Activated naive CD4-positive, alpha-beta T cell treated with anti-CD3 and anti-CD28 coated beads, Interleukin-2, amount 50 U/mL, for 16 hours (primary cell): ENCODE measurements at places on chromosomes 6 and 20.

DNA sequence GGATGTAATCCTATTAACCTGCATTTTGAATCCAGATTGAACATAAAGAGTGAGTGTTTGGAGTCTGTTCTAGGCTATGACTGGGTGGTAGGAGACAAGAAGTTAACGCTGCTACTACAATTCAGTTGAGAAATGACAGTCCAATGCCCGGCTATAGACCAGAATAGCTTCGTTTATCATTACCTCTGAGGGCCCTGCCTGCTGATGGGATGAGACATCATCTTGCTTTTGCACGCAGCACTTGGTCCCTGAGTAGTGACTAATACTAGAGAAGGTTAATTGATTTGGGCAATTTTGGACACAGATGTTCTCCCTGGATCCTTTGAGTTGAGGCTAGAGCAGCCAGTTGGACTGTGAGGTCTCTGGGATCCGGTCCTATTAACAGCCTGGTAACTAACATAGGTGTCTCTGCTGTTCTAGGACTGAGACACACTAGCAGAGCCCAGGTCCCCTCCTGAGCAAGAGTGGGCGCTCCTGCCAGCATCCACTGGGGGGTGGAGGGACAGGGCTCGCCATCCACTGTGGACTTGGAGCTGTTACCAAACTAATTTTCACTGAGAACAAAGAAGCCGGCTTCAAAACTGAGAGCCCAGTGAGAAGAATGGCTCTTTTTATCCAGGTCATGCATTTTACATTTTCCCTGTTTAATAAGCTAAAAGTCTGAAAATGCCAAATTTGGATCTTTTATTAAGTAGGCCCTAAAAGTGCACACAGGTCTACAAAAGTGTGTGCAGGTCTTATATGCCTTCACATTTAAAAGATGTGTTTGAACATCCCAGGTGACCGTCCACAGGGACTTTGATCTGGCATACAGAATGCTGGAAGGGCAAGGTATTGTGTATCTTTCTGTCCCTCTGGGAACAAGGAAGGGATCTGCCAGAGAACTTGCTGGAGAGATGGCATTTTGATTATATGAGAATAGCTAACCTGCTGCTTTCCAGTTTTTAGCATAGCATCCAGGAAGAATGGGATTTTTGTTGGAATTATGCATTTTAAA is 212.5 kb downstream of the CDH4 start:
- DNase-seq: no peak

GRCh38 chr6:38262026-38262425 is 377.7 kb downstream of the BTBD9 start:
- no peak for DNase-seq

GRCh38 chr20:1150218-1150617 is 31.8 kb downstream of the PSMF1 start:
- DNase-seq: no peak

DNA sequence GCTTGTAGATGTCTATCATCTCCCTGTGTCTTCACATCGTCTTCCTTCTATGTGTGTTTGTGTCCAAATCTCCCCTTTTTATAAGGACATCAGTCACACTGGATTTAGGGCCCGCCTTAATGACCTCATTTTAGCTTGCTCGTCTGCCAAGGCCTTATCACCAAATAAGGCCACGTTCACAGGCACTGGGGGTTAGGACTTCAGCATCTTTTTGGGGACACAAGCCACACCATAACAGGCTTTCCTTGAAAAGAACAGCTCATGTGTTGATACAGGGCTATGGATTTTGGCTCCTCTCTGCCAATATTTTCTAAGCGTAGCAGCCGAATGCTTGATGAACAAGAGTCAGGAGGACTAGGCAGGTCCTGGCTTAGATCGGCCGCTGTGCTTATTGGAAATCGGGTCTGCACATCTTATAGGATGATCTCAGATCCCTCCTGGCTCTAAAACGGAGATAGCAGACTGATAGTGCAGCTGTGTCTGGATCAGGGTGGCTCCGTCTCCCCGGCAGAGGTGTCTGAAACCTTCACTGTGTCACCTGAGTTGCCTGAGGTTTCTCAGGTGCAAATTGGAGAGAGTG is 16.2 kb upstream of the TMEM181 start:
- DNase-seq: no peak

DNA sequence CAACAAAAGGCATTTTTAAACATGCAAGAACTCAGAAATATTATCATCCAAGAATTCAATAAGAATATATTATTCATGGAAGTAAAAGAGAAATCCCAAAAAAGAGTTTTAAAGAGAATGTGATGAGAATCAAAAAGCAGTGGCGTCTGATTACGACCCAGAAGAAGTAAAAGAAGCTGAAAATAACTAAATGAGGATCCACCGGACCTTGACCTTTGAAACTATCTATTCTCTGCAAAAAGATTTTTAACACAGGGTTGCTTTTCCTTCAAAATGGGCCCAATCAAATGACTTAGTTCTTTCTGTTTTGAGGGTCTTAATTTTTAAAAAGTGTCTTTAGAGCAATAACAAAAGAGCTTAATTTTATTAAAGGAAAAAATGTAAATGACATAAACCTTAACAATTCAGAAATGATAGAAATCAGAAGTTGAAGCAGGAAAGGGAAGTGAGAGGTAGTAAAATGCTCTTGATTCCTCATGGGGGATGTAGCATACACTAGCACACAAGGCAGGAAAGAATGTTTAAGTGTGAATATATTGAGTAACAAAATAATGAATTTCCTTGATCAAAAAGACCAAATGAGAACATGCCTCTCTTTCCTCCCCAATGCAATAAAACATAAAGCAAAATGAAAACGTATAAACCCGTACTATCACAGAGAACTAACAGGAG is 223.1 kb upstream of the PRDM1 start:
- no peak for DNase-seq

- DNase-seq: no peak
Observed at GRCh38 chr20:3472105-3472504, 1.3 kb downstream of the ATRN start.

- no peak for DNase-seq
Observed at GRCh38 chr6:36150283-36150682, 20.0 kb downstream of the MAPK13 start.

GRCh38 chr20:4247898-4248858 is 232.8 kb upstream of the RNF24 start:
- DNase-seq: no peak

GRCh38 chr6:149380523-149380922 is 19.5 kb upstream of the SUMO4 start:
- no peak for DNase-seq

GRCh38 chr20:63099456-63100173 is 92.9 kb upstream of the BHLHE23 start:
- DNase-seq: peak; percentile 7

DNA sequence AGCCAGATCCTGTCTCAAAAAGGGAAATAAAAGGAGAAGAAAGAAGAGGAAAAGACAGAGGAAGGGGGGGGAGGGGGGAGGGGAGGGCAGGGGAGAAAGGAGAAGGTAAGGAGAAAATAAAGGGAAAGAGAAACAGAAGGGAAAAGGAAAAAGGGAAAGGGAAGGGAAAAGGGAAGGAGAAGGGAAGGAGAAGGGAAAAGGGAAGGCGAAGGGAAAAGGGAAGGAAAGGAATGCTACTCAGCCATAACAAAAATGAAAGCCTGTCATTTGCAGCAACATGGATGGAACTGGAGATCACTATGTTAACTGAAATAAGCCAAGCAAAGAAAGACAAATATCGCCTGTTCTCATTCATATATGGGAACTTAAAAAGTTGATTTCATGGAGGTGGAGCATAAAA is 22.3 kb downstream of the RBM24 start:
- DNase-seq: no peak

DNA sequence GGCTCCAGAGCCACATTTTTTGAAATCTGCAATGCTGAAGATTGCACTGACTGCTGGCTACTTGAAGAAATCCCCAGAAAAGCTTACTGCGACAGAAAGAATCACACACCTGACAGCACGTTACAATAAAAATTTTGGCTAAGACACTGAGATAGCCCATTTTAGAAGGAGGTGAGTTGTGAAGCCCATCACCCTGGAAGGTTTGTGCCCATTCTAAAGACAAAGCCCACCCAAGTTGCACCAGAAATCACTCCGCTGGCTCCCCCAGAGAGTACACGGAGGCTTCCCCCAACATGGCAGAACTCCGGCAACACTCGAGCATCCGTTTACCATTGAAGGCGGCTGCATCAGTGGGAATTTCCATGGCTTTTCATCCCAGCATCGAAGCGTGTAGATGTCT is 29.4 kb downstream of the LPA start:
- DNase-seq: no peak

DNA sequence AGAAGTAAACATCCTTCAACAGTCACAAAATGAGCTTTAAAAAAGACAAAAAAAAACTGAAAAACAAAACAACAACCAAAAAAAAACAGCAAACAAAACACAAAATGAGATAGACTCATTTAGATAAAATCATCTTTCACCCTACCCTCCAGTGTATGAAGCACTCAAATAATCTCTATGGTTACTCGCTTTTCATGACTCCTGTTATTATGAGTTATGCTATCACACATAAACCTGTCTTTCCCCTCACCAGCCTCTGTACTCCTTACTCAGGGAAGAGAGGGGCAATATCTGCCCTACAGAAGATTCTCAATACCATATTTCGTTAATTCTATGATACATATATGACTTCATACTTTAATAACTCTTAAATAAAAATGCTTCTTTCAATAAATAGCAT is 158.2 kb downstream of the TPBG start:
- DNase-seq: no peak

DNA sequence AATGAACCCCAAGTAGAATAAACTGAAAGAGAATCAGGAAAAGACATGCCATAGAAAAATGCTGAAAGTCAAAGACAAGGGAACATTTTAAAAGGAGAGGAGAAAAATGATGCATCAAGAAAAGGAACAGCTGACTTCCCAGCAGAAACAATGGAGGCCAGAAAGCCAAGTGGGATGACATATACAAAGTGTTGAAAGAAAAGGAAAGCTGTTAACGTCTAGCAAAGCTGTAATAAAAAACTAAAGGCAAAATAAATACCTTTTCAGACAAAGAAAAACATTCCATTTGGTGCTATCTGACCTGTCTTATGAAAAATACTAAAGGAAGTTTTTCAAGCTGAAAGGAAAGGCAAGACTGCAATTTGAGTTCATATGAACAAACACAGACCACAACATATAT is 34.1 kb upstream of the PDE10A start:
- DNase-seq: no peak

- no peak for DNase-seq
Observed at GRCh38 chr6:134495890-134496248, 178.0 kb upstream of the SGK1 start.

- no peak for DNase-seq
Observed at GRCh38 chr20:6504179-6504578, 263.3 kb upstream of the BMP2 start.

GRCh38 chr20:58162986-58163385 is 65.5 kb downstream of the ANKRD60 start:
- no peak for DNase-seq

DNA sequence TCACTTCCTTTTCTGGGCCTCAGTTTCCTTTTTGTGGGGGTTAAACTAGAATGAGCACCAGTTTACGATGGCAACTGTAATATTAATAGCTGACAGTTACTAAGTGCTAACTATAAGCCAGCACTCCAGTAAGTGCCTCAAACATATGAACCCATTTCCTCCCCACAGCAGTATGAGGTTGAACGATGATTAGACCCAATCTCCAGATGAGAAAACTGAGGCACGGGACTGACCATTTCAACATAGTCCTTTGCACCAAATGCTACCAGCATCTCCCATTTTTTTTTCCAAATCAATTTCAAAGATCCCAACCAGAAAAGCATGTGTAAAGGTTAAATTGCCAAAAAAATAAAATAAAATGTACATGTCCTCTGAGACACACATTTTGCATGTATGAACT is 7.1 kb downstream of the SLC13A3 start:
- DNase-seq: no peak

GRCh38 chr20:24109008-24109407 is 120.4 kb upstream of the GGTLC1 start:
- no peak for DNase-seq

GRCh38 chr6:79902046-79902445 is 45.3 kb downstream of the ELOVL4 start:
- DNase-seq: no peak

GRCh38 chr6:89554106-89554505 is 84.4 kb downstream of the LYRM2 start:
- DNase-seq: no peak

GRCh38 chr6:165274611-165275010 is 34.8 kb downstream of the C6orf118 start:
- DNase-seq: no peak

DNA sequence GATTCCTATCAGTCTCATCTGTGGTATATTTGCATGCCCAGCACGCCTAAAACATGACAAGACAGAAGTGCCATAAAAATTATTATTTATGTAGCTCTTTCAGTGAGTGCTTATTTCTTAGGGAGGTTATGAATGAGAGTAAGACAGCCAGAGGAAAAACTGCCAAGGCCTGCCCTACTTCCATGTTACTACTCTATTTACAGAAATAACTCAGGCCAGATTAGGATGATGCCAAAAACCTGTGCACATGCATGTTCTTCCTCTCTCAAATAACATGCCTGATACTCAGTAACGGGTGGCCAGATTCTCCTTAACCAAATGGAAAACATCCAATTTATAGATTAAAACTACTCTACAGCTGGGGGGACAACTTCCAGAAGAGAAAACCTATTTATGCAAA is 45.7 kb downstream of the ILRUN start:
- DNase-seq: no peak

GRCh38 chr6:8047541-8048292 is 16.5 kb downstream of the BLOC1S5 start:
- no peak for DNase-seq

DNA sequence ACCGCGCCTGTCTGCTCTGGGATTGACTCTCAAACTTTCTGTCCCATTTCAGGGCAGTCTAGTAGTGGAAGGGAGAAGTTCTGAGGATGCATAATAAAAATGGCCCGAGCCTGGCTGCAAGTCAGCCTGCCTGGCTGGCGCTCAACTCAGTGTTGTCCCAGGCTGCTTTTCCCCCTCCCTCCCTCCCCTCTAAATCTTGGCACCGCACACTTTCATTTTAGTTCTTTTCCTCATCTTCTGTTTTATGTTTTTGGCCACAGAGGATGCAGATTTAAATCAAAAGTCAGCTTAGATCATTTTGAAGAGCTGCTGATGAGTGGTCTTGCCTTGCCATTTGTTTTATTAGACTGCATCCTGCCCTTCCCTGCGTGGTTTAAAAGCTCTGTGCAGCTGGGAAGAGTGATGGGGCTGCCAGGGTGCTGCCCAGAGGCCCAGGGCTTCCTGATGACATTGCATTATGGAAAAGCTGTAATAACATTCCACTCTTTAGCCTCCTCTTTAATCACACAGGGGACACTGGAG is 6.5 kb upstream of the UQCC2 start:
- no peak for DNase-seq

- DNase-seq: no peak
Observed at GRCh38 chr6:135937106-135937505, 85.6 kb downstream of the PDE7B start.
